Activated T-cell treated with anti-CD3 and anti-CD28 coated beads for 1 hour (primary cell): ENCODE measurements at places on chromosomes 5 and 9.
A peak's percentile ranks its signal among the peaks of the same experiment; 100 is the strongest.

GRCh38 chr5:12805165-12805698, 901.0 kb upstream of the CTNND2 start:
- DNase-seq = no peak

GRCh38 chr5:139294374-139295165, 1.0 kb downstream of the MATR3 start:
- peak; percentile 50 for DNase-seq

DNA sequence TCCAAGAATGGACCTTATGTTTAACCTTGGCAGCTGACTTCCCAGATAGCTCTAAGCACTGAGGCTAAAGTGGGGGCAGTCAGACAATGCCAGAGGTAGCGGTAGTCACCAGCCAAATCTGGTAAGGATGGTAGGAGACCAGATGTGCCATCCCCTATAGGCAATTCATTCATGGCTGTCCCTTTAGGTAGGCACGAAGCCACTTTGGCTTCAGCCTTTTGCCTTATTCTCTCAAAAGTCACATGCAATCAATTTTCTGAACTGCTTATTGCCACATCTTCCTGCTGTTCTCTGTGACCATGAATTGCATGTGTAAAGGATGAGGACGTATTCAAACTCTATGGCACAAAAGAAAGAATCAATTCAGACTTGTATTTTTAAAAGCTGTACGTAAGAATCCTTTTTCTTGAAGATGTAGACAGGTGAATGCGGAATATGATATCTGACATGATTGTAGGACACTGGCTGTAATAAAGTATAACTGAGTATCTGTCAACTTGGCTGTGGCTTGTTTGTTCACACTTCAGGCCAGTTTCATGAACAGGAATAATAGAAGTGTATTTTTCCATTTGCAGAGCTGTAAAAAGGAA, 611.7 kb downstream of the NR2F1-AS1 start:
- no peak for DNase-seq

- DNase-seq = no peak
Measured at GRCh38 chr5:39172593-39172992, 46.8 kb downstream of the FYB1 start.

GRCh38 chr5:115699967-115700366, 74.1 kb upstream of the TMED7 start:
- no peak for DNase-seq

GRCh38 chr5:104942735-104943134, 1380.1 kb upstream of the NUDT12 start:
- no peak for DNase-seq

DNA sequence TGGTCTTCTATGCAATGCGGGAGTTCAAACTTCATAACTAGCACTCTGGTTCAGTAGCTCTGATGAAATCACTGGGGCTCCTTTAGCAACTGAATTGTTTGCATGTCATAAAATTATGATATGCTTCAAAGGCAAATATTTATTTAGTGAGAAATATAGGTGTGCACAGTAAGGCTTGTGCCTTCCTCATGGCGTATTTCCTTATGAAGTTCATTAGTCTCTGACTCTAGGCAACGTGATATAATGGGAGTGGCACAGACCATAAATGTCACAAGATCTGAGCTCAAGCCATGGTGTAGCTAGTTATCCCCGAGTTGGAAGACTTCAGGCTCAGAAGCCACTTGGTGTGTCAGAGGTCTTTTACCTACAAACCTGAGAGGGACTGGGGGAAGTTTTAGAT, 35.5 kb downstream of the PIP5K1B start:
- no peak for DNase-seq

GRCh38 chr5:52360985-52361384, 426.7 kb upstream of the ITGA1 start:
- DNase-seq = no peak

GRCh38 chr5:150516011-150516410, 8.1 kb downstream of the NDST1 start:
- no peak for DNase-seq

DNA sequence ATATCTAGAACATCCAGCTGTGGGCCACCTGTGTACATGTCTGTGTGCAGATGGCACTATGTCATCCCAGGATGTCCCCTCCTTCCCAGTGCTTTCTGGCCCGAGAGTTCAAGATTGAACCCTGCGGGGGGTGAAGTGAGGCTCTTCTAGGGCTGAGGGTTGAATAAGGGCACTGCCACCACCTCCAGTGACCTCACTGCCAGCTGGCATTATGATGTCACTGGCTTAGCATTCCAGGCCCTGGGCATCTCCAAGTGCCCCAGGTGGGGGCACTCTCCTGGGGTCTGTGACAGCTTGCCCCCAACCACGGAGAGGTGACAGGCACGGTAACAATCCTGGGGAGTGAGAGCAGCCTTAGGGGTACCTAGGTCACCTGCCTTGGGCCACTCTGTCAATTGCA, 27.1 kb downstream of the CXXC5 start:
- no peak for DNase-seq

GRCh38 chr9:92439921-92440750, 15.9 kb upstream of the OMD start:
- no peak for DNase-seq

GRCh38 chr5:165805756-165806155, 2300.3 kb downstream of the MAT2B start:
- no peak for DNase-seq

DNA sequence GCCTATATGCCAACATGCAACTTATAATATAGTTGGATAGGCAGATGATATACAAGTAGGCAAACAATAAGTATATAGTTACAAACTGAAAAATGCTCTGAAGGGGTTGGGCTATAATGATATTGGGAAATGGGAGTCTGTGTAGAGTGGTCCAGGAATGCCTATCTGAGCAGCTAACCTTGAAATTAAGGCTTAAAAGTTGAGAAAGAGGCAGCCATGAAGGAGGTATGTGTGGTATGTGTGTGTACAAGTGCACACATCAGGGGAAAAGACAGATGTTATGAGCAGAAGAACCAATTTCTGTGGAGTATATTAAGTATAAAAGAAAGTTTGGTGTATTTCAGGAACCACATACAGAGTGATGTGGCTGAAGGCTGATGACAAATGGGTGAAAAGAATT, 154.9 kb upstream of the PAPPA start:
- no peak for DNase-seq

- DNase-seq = no peak
Measured at GRCh38 chr5:43432486-43433375, 20.5 kb upstream of the CCL28 start.

DNA sequence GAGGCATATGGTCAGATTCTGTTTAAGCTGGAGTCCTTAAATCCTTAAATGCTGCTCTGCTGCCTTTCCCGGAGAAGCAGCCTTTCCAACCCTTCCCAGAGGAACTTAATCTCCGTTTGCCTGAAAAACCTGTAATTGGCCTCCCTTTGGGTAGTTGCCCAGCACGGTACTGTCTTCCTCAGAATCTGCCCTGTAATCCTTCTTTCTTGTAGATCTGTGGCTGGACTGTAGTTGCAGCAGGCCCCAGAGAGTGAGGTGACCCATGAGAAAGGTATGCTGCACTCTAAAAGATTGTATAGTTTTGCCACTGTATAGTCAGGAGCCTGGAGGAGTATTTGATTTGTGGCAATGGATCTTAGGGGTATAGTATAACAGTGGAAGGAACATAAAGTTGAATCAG, 11.7 kb downstream of the SPIN1 start:
- DNase-seq = no peak

DNA sequence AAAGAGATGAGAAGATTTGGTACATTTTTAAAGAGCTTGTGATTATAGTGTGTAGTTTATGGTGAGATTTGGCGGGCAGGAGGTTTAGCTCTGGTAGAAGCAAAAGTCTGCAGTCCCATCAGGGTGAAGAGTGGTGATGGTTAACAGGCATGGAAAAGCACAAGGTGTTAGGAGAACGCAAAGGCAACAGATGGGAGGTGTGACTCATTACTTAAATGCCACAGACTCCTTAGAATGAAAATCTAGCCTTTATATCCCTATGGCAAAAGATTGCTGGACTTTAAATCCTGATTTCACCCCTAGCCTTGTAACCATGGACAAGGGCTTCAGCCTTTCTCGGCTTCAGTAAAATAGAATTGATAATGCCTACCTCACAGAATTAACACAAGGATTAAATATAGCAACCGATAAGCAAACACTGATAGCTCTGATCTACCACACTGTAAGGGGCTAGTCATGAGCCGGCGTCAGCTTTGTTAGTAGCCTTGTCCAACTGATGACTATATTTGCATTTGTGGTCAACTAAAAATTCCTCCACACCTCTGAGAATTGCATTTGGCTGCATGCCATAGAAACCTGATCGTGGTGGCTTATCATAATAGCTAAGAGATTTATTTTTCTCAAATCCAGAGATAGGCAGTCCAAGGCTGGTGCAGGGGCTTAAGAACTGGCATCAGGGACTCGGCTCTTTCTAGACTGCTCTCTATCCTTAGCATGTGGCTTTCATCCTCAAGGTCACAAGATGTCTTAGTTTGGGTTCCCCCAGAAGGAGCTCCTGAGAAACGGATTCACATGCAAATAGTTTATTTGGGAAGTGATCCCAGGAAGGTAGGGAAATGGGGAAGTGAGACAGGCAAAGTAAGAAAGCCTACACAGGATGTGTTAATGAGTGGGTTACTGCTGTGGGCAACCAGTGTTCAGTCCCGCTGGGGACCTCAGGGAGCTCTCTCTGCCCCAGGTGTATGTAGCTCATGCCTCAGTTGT, 19.6 kb downstream of the MFAP3 start:
- DNase-seq = no peak

DNA sequence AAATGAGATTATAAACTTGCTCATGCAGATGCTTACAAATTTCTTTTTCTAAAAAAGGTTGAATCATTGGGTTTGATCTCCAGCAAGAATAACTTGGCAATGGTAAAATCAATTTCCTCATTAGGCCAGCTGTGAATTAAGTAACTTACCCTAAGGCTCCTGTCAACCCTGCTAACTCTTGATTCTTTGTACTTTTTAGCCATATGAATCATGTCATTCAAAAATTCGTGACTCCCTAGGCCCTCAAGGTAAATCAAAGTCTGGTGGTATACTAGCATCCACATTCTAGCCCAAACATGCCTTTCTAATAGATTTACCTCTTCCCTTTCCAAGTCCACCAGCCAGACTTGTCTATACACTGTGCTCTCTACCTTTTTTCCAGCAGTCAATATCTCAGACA, 420.8 kb upstream of the BRINP1 start:
- DNase-seq = no peak

DNA sequence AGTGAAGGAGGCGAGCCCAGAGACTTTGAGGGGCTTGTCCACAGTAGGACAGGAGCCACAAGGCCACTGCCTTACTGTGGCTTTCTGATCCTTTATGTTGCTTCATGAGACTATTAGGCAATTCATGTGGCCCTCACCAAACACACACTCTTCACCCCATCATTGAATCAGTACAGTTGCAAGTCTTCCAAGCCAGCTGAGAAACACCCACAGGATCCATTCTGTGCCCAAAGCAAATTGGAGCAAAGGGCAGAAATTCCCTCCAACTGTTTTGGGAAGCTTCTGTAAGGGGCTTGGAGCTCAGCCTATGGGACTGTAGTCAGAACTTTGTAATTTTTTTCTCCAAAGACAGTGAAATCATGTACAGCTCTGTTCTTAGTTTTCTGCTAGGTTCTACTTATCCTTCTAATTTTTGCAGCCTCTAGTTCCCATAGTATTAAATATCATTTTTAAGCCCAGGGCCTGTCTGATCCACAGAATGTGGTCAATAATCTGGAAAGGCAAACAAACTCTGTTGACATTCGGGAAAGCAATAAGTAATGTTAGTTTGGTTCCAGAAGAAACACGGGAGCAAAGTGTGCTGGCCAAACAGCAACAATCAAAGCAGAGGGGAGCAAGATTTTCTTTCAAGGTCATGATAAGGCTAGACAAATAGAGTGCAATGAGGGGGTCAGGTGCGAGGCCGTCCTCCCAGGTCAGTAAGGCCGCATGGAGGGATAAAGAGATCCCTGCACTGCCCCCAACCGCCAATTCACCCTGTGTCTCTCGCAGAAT, 47.0 kb downstream of the UBE2QL1 start:
- no peak for DNase-seq

DNA sequence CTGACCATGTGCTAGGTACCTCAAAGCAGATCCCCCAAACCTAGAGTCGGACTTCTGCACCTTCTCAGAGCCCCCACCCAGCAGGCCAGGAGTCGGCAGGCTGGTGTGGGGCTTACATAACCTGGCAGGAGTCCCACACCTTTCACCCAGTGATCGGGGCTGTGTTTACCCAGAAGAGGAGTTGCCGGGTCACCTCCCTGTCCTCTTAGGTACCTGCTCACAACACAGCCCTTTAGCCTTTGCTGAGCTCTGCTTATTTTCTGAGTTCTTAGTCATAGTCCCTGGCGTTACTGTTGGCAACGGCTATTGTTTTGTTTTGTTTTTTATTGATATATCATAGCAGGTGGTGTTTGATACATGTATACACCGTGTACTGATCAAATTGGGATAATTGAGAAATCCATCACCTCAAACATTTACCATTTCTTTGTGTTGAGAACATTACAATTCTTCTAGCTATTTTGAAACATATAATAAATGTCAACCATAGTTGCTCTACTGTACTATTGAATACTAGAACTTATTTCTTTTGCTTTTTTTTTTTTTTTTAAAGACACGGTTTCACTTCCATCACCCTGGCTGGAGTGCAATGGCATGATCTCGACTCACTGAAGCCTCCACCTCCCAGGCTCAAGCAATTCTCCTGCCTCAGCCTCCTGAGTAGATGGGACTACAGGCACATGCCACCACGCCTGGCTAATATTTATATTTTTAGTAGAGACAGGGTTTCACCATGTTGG, 10.4 kb upstream of the EEIG1 start:
- no peak for DNase-seq

DNA sequence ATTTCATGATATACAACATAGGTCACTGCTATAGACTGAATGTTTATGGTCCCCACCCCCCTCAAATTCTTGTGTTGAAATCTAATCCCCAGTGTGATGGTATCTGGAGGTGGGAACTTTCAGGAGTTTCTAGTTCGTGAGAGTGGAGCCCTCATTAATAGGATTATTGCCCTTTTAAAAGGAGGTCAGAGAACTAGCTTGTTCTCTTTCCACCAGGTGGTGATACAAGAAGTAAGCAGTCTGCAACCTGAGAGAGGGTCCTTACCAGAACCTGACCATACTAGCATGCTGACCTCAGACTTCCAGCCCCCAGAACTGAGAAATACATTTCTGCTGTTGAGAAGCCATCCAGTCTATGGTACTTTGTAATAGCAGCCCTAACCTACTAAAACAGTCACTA, 33.3 kb downstream of the TMEM161B start:
- DNase-seq = no peak

DNA sequence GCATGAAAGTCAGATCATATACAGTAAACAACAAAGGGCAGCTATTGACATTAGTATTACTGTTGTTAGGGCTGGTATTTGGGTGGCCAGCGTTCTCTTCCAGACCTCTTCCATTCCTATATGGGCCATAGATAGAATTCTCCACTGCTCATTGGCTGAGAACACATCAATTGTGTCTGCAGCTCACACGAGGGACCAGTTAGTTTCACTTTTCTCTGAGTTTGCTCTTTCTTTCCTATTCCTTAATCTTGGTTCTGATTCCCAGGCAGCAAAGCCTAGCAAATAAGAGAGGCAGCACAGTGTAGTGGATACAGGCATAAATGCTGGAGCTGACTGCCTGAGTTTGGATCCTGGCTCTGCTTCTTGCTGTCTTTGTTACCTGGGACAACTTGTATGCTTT, 476.4 kb downstream of the SPOCK1 start:
- no peak for DNase-seq

- no peak for DNase-seq
Measured at GRCh38 chr5:68431186-68431585, 215.6 kb downstream of the PIK3R1 start.

GRCh38 chr9:84990416-84990815, 320.9 kb downstream of the NTRK2 start:
- DNase-seq = no peak

- no peak for DNase-seq
Measured at GRCh38 chr5:43889233-43889632, 286.3 kb downstream of the NNT start.
